Peyer's patch (tissue), 4 donors: ENCODE measurements at places on chromosomes 5 and 9. TPM values are rescaled to one million over a fixed set of nuclear protein-coding genes. Genes with fewer than 3 reads are reported as not detected.

GRCh38 chr9:27800159-27800558, 226.9 kb upstream of the C9orf72 start:
- no peaks in the 10 kb centered on the region for H3K36me3 ChIP-seq
- DNase-seq: no peak
- no peaks in the 10 kb centered on the region for H3K4me1 ChIP-seq
- no peaks in the 10 kb centered on the region for H3K27me3 ChIP-seq

DNAJC18 gene
- 23.9 TPM for total RNA-seq

DNA sequence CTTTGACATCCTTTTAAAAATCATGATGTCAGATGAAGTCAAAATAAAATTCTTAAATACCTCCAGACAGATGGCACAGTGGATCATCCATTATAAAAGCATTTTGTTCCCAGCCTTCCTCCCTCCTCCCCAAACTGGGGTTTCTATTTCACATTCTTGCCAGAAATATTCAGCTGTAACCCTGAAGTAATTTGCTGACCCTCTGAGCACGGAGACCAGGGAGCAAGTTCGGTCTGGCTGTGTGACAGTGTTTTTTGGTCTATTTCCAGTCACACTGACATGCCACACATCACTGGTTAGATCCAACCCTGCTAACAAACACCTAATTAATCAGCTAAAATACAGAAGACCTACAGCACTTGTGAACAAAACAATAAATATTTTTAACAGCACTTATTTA, 126.2 kb upstream of the DMRT1 start:
- DNase-seq: no peak
- H3K4me3 ChIP-seq: no peak overlapping the region
- H3K4me1 ChIP-seq: no peaks in the 10 kb centered on the region
- no peaks in the 10 kb centered on the region for H3K27me3 ChIP-seq
- no peaks in the 10 kb centered on the region for H3K36me3 ChIP-seq

DNA sequence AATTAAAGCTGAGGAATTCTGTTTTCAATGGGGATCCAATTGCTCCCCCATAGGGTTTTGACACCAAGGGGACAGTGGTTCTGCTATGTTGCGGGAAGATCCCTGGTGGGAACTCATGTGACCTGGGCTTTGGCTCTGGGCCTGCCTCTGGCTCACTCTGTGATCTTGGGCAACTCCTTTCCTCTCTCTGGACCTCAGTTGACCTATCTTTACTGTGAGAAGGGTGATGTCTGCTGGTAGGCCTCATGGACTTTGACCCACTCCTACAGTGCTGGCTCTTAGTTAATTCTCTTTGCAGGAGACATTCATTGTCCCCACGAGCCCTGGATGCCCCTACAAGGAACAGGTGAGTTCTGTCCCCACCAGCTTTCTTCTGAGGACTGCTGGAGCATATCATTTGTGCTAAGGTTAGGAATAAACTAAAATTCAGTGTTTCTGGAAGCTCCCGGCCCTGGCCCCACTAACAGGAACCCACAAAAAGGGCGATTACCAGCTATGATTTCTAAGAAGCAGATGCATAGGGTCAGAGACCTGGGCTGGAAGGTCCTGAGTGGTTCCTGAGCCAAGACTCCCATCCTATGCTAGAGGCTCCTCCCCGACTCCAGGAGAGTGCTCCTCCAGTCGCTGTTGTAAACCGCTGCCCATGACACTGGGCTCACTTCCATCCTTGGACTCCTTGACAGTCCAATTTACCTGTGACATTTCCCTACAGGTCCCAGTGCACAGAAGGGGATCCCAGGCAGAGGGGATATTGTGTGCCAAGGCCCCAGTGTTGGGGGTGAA, 218.3 kb downstream of the PAX5 start:
- H3K27ac ChIP-seq: no peak overlapping the region
- peaks cover 5% of the 10 kb centered on the region for H3K27me3 ChIP-seq
- DNase-seq: no peak
- no peaks in the 10 kb centered on the region for H3K4me1 ChIP-seq

GRCh38 chr5:109924237-109925107, 234.7 kb downstream of the MAN2A1 start:
- no peaks in the 10 kb centered on the region for H3K36me3 ChIP-seq
- no peak for DNase-seq
- H3K27ac ChIP-seq: no peak overlapping the region
- no peaks in the 10 kb centered on the region for H3K27me3 ChIP-seq
- H3K4me3 ChIP-seq: no peak overlapping the region

- no peaks in the 10 kb centered on the region for H3K36me3 ChIP-seq
- H3K4me1 ChIP-seq: no peaks in the 10 kb centered on the region
- H3K4me3 ChIP-seq: no peak overlapping the region
- no peaks in the 10 kb centered on the region for H3K27me3 ChIP-seq
Observed at GRCh38 chr9:95268681-95269080, 48.8 kb downstream of the FANCC start.

DNA sequence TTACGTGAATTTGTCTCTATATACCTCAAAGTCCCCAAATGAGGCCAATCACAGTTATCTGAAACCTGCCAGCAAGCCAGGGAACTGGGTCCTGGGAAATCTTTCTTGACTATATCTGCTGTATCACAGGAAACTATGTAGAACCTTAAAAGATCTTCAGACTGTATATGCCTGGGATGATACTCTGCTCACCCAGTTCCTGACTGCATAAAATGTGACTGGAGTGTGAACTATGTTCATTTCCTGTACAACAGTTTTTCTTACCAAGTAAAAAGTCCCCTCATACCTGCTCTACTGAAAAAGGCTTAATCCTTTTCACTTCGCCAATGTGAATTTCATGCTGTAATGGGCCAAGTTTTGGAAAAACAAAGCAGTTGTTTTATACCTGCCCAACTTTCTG, 162.9 kb downstream of the ELAVL2 start:
- H3K4me3 ChIP-seq: no peak overlapping the region
- no peak for DNase-seq
- no peaks in the 10 kb centered on the region for H3K27me3 ChIP-seq
- H3K36me3 ChIP-seq: no peaks in the 10 kb centered on the region
- H3K27ac ChIP-seq: no peak overlapping the region

GRCh38 chr5:151691706-151692105, 5.0 kb upstream of the SPARC start:
- DNase-seq: no peak
- H3K4me1 ChIP-seq: no peaks in the 10 kb centered on the region
- no peaks in the 10 kb centered on the region for H3K36me3 ChIP-seq
- no peak overlapping the region for H3K27ac ChIP-seq
- no peak overlapping the region for H3K4me3 ChIP-seq

- H3K4me1 ChIP-seq: no peaks in the 10 kb centered on the region
- DNase-seq: no peak
- H3K27me3 ChIP-seq: no peaks in the 10 kb centered on the region
- no peaks in the 10 kb centered on the region for H3K36me3 ChIP-seq
Observed at GRCh38 chr9:23933348-23933747, 107.3 kb upstream of the ELAVL2 start.

DNA sequence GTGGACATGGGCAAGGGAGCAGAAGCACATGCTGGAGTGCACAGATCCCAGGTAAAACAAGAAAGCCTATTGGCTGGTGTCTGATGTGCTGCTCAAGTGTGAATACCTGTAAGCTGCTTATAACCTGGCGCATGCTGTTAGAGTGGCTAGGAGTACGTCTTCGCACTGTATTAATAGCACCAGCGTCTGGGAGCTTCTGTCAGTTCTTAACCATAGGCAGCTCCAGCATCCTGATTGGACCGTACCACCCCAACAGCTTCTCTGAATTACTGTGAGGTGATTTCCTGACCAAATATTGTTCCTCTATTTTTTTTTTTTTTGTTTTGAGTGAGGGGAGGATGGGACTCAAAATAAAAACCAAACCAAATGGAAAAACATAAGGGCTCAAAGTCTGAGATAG, 987.6 kb downstream of the PTPRD start:
- no peak for DNase-seq
- no peak overlapping the region for H3K27ac ChIP-seq
- H3K4me1 ChIP-seq: no peaks in the 10 kb centered on the region
- H3K27me3 ChIP-seq: no peaks in the 10 kb centered on the region
- H3K36me3 ChIP-seq: no peaks in the 10 kb centered on the region

DNA sequence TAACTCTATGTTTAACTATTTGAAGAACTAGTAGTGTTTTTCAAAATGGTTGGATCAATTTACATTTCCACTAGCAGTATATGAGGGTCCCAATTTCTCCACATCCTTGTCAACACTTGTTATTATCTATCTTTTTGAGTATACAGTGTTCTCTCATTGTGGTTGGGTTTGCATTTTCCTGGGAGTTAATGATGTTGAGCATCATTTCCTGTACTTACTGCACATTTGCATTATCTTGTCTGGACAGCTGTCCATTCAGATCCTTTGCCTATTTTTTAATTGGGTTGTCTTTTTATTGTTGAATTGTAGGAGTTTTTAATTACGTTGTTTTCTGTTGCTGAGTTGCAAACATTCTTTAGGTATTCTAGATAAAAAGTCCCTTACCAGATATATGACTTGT, 103.4 kb upstream of the LRRTM2 start:
- DNase-seq: no peak
- peaks cover 14% of the 10 kb centered on the region for H3K4me1 ChIP-seq
- H3K27me3 ChIP-seq: no peaks in the 10 kb centered on the region

GRCh38 chr5:148230240-148230639, 8.1 kb upstream of the MARCOL start:
- no peaks in the 10 kb centered on the region for H3K36me3 ChIP-seq
- no peak overlapping the region for H3K4me3 ChIP-seq
- no peaks in the 10 kb centered on the region for H3K27me3 ChIP-seq
- no peak for DNase-seq

SLCO6A1 gene
- total RNA-seq: not detected

DNA sequence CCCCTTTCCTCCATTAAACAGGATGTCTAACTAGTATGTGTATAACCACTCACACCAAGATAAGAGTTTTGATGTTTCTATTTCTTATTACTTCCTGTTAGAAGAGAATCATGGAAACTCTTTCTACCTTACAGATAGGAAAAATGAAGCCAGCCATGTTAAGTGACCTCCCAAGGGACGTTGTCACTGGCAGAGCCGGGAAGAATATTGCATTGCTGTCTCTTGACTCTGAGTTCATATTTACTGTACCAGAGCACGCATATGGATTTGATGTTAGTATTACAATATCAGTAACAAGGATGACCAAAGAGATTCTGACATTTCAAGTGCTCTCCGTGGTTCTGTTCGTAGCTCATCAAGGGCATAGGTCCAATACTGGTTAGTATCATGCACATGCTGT, 12.5 kb upstream of the C5orf63 start:
- H3K27me3 ChIP-seq: no peaks in the 10 kb centered on the region
- H3K4me3 ChIP-seq: no peak overlapping the region

DNA sequence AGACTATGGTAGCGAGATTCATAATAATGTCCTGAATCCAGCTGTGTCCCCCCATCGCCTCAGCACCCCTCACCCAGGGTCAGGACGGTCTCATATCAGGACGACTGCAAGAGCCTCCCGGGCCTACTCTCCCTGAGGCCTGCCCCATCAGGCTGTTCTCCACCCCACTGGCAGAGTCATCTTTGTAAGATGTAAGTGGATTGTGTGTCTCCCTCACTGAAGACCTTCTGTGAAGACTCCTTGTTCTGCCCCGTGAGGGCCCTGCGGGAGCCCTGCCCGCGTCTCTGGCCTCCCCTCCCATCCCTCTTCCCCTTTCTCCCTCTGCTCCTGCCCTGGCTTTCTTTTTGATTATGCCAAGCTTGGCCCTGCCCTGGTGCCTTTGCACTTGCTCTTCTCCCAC, 43.9 kb upstream of the SAP30L start:
- H3K27ac ChIP-seq: no peak overlapping the region
- H3K27me3 ChIP-seq: no peaks in the 10 kb centered on the region
- H3K4me1 ChIP-seq: peaks cover 11% of the 10 kb centered on the region
- no peak for DNase-seq
- no peak overlapping the region for H3K4me3 ChIP-seq

FOXD4L5 gene
- total RNA-seq: 0.27 TPM

PCDHB12 gene
- total RNA-seq: 0.95 TPM

OBP2A gene
- not detected for total RNA-seq

DNA sequence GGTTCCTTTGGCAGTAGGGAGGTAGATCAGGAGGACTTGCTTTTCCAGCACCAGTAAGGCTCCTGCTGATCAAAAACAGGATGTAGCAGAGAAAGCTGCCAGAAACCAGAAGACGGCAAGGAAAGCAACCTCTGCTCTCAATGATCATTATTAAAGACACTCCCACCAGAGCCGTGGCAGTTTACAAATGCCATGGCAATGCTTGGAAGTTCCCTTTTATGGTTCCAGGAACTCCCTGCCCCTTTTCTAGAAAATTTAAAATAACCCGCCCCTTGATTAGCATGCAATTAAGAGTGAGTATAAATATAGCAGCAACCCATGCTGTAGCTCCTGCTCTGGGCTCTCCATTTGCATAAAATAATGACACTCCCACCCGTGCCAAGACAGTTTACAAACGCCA, 16.1 kb downstream of the EQTN start:
- H3K4me3 ChIP-seq: no peak overlapping the region
- no peak for DNase-seq
- H3K27ac ChIP-seq: no peak overlapping the region
- H3K27me3 ChIP-seq: no peaks in the 10 kb centered on the region
- no peaks in the 10 kb centered on the region for H3K36me3 ChIP-seq
- no peaks in the 10 kb centered on the region for H3K4me1 ChIP-seq

GRCh38 chr5:32597041-32597629, 11.8 kb downstream of the SUB1 start:
- peaks cover 80% of the 10 kb centered on the region for H3K36me3 ChIP-seq
- no peaks in the 10 kb centered on the region for H3K27me3 ChIP-seq
- no peak overlapping the region for H3K4me3 ChIP-seq
- H3K4me1 ChIP-seq: no peaks in the 10 kb centered on the region
- H3K27ac ChIP-seq: no peak overlapping the region

SLC22A5 gene
- 152 TPM for total RNA-seq

DNA sequence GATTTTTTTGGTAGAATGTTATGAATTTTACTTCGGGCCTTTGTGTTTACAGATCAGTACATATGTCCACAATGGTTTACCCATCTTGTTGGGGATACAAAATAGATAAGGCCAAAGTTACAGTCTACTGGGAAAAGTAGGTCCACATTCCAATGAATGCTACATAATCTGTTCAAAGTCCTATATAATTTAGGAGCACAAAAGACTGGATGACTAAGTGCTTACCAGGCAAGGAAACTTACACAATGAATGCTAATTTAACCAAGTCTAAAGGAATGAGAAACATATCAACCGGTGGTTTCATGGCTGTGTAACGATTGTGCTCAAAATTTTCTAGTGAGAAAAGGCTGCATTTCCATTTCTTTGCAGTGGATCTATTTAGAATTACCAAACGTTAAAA, 97.4 kb upstream of the TRPM3 start:
- no peaks in the 10 kb centered on the region for H3K36me3 ChIP-seq
- no peaks in the 10 kb centered on the region for H3K4me1 ChIP-seq
- H3K27ac ChIP-seq: no peak overlapping the region
- H3K27me3 ChIP-seq: no peaks in the 10 kb centered on the region
